Mesothelial cell of epicardium (in vitro differentiated cells): ENCODE measurements at places on chromosomes 16 and 17. TPM values are rescaled to one million over a fixed set of nuclear protein-coding genes. Genes with fewer than 3 reads are reported as not detected.

GRCh38 chr17:40097931-40098845 is 2.2 kb downstream of the NR1D1 start:
- H3K27me3 ChIP-seq: no peaks in the 10 kb centered on the region
- H3K27ac ChIP-seq: peak overlapping the region; percentile 58
- peak overlapping the region; percentile 56 for H3K4me3 ChIP-seq

DNA sequence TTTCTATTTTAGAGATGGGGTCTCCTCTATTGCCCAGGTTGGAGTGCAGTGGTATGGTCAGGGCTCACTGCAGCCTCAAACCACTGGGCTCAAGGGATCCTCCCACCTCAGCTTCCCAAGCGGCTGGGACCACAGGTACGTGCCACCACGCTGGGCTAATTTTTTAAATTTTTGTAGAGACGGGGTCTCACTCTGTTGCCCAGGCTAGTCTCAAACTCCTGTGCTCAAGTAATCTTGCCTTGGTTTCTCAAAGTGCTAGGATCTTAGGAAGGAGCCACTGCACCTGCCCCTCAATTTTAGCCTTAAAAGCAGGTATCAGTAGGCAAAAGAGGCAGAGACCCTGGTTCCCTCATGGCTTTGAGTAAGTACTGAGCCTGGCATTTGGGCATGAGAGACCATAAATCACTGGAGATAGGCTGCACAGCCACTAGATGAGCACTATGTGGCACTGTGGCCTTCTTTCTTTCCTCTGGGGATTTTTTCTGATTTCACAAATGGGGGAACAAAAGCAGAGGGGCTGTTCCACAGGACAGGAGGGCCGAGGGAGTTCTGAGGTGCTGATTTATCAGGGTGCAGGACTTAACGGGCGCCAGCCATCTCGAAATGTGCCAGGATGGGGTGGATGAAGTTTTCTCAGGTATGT is 82.2 kb downstream of the PLXDC1 start:
- no peak overlapping the region for H3K4me3 ChIP-seq
- H3K36me3 ChIP-seq: no peaks in the 10 kb centered on the region
- H3K27me3 ChIP-seq: no peaks in the 10 kb centered on the region

GRCh38 chr17:76820561-76820960 is 47.6 kb upstream of the MGAT5B start:
- H3K36me3 ChIP-seq: no peaks in the 10 kb centered on the region
- no peak overlapping the region for H3K27ac ChIP-seq
- no peak overlapping the region for H3K4me3 ChIP-seq
- peaks cover 11% of the 10 kb centered on the region for H3K27me3 ChIP-seq
- H3K4me1 ChIP-seq: peaks cover 2% of the 10 kb centered on the region
- no peak for DNase-seq

GRCh38 chr17:76369804-76370203 is 14.6 kb upstream of the SPHK1 start:
- peak overlapping the region; percentile 37 for H3K27ac ChIP-seq
- no peak overlapping the region for H3K4me3 ChIP-seq
- H3K4me1 ChIP-seq: peaks cover 19% of the 10 kb centered on the region
- H3K36me3 ChIP-seq: no peaks in the 10 kb centered on the region

The NPIPA3 gene
- 4.4 to 5.7 TPM (median 4.5 TPM) in 3 replicates for total RNA-seq

GRCh38 chr17:29151567-29151966 is 28.6 kb downstream of the MYO18A start:
- H3K4me1 ChIP-seq: peaks cover 61% of the 10 kb centered on the region
- H3K4me3 ChIP-seq: no peak overlapping the region
- H3K36me3 ChIP-seq: no peaks in the 10 kb centered on the region

The SPATA33 gene
- total RNA-seq: 13.5 to 14.7 TPM (median 14.4 TPM) in 3 replicates

The BICDL2 gene
- 4.5 to 5.8 TPM (median 5.1 TPM) in 3 replicates for total RNA-seq

DNA sequence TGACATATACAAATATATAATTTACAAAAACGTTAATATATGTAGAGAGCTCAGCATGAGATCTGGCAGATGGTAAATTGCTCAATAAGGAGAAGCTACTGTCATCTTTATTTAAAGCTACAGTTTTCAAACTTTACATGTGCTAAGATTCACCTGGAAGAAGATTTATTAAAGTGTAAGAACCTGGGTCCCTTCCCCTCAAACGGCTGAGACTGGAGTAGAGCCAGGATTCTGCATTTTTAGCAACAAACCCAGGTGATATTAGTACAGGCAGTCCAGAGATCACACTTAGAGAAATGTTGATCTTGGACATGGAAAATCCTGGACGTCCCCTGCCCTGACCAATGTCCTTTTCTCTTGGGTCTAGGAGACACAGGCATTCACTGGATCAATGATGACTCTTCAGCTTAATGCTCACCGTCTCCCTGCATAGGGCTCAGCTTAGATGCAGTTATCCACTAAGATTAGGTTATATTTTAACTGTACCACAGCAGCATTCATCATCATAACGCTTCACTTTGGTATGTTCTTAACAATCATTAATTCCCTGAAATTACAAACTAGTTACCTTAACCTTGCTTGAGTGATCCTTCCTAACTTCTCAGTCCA is 20.4 kb downstream of the CDR2 start:
- peaks cover 30% of the 10 kb centered on the region for H3K4me1 ChIP-seq
- no peak overlapping the region for H3K4me3 ChIP-seq
- H3K36me3 ChIP-seq: peaks cover 21% of the 10 kb centered on the region
- H3K27ac ChIP-seq: peak overlapping the region; percentile 93

GRCh38 chr16:24430954-24431760 is 108.2 kb upstream of the RBBP6 start:
- no peak overlapping the region for H3K4me3 ChIP-seq
- no peaks in the 10 kb centered on the region for H3K4me1 ChIP-seq

The CARD14 gene
- total RNA-seq: 5.4 to 6.9 TPM (median 6.8 TPM) in 3 replicates

DNA sequence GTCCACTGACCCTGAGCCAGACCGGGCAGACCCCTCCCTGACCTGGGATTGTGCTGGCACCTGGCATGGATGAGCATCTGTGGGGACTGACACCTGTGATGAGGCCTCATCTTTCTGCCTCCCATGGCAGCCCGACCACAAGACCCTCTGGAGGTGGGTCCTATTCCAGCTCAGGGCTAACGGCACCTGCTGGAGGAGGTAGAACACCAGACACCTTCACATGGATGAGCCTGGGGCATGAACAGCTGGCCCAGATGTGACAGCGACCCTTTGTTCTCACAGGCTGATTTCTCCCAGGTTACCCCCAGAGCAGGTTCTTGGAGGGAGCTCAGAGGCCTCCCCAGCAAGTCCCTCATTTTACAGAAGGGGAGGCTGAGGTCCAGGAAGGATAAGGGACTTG is 46.4 kb upstream of the PIK3R6 start:
- H3K4me1 ChIP-seq: no peaks in the 10 kb centered on the region
- H3K4me3 ChIP-seq: no peak overlapping the region
- DNase-seq: no peak
- H3K36me3 ChIP-seq: no peaks in the 10 kb centered on the region
- peaks cover 55% of the 10 kb centered on the region for H3K27me3 ChIP-seq

The UTS2R gene
- total RNA-seq: 6.1 to 7.6 TPM (median 6.5 TPM) in 3 replicates

GRCh38 chr16:23423496-23424049 is 29.4 kb downstream of the COG7 start:
- no peaks in the 10 kb centered on the region for H3K27me3 ChIP-seq
- no peak overlapping the region for H3K27ac ChIP-seq
- H3K4me3 ChIP-seq: no peak overlapping the region
- H3K4me1 ChIP-seq: no peaks in the 10 kb centered on the region

GRCh38 chr17:38327936-38328335 is 15.8 kb downstream of the GPR179 start:
- DNase-seq: no peak
- H3K27ac ChIP-seq: no peak overlapping the region
- H3K4me1 ChIP-seq: peaks cover 10% of the 10 kb centered on the region
- H3K4me3 ChIP-seq: no peak overlapping the region
- H3K36me3 ChIP-seq: no peaks in the 10 kb centered on the region

The TVP23A gene
- total RNA-seq: 9.5 to 9.9 TPM (median 9.8 TPM) in 3 replicates

GRCh38 chr17:520447-521182 is 168.0 kb upstream of the RPH3AL start:
- peaks cover 20% of the 10 kb centered on the region for H3K4me1 ChIP-seq
- peak overlapping the region; percentile 13 for H3K4me3 ChIP-seq

DNA sequence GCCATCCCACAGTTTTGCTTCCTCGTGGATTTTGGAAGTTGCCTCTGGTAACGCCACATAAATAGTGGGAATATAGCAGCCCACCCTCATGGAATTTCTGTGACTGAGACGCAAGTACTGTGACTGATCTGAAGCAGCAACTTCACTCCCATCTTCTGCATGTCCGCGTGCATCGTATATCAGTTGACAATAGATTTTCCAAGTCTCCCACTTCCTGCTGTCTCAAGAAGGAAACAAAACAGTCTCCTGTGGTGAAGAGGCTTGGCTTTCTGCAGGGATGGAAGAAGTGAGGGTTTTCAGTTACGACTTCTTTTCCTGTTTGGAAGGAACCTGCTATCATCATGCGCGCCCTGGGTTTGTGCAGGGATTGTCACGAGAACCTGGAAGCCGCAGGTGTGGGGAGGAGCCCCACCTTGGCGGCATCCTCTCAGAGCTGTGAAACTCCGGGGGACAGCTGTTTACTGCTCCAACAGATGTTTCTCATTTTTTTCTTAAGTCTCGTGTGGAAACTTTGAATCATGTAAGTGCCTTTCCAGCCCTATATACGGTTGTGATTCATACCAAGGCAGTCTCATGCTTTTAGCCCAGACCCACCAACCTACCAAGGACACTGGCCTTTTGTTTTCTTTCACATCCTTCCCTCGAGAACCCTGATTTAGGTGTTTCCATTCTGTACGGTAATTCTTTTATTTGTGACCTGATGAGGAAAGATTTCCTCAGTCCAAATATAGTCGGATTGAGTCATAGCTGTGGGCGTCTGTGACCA is 57.5 kb downstream of the WIPI1 start:
- peaks cover 9% of the 10 kb centered on the region for H3K36me3 ChIP-seq
- H3K4me1 ChIP-seq: peaks cover 6% of the 10 kb centered on the region
